ENCODE measurements at places on chromosomes 6 and 20.

DNA sequence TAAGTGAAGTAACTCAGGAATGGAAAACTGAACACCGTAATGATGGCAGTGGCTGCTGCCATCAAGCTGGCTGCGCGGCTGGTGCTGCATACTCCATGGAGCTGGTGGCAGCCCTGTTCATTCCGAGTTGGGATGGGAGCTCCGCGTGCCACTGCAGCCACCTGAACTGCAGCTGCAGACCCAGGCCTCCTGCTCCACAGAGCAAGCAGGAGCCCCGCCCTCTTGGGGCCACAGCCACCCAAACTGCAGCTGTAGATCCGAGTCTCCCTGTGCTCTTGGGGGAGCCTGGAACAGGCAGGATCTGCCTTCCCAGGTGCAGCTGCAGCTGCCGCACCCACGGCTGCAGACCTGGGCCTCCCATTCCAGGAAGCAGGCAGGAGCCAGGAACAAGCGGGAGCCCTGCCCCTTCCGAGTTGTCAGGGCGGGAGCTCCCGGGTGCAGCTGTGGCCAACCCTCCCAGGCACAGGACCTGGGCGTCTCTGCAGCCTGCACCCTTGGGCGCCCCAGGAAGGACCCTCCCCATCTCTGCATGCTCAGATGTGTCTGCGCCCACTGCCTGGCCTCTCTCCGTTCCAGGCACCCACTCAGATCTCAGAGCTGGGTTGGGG lies 120.2 kb downstream of the GMPR start:
- DNase-seq, result no peak

GRCh38 chr6:1988843-1989242 lies 256.6 kb downstream of the GMDS start:
- no peak for DNase-seq

GRCh38 chr6:161274898-161275297 lies 1.0 kb upstream of the AGPAT4 start:
- DNase-seq, result no peak

DNA sequence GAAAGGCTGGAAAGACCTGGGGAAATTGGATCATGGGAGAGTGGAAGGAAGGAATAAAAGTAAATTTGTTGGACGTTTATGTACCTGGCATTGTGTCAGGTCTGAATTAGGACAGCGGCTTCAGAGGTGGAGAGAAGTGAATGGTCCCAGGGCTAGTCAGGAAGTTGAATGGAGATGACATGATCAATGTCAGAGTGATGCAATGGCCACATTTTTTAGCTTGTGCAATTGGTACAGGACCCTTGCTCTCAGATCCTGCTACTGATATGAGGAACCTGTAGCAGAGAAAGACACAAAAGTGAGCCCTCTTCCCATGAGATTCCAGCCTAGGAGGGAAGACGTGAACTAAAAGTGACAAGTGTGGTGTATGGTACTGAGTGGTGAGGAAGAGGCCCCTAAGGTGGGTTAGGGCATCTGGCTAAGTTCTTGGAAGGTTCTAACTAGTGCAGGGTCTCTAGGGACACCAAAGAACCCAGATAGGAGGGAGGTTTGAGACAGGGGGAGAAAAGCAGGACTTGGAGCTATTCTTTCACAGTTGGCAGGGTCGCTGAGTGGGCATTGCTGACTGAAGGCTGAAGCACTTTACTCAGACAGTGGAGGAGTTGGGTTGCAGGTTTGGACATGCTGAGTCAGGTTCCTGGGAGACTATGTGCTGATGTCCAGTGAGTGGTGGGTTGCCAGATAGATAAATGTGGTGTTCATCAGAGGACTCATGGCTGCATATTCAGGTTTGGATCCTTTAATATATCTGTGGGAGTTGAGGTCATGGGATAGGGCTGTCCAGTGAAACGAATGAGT lies 266.1 kb upstream of the RNF24 start:
- no peak for DNase-seq

DNA sequence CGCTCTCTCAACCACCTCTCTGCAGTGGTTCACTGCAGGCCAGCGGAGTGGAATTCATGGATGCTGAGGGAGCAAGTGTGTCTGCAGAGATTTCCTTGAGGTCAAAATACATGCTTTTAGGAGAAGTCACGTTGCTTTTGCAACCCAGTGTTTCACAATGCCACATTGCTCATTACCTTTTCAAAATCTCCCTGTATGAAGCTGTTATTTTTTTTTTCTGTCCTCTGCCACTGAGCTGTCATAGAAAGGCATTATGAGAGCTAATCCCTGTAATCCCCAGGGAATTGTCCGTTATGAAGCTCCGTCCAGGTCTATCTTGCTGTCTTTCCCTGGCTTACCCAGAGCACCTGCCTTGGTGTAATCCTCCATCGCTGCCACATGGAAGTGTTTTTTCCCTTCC lies 60.5 kb upstream of the SLC22A23 start:
- DNase-seq, result no peak

- DNase-seq, result no peak
These were observed 38.4 kb upstream of the PRND start for GRCh38 chr20:4683261-4683660.

GRCh38 chr6:168100803-168101589 lies 22.0 kb upstream of the FRMD1 start:
- no peak for DNase-seq

Data from activated B cell treated with CpG ODN at 0.5 μM for 24 hours (primary cell).